GM12878 (cell line): ENCODE measurements at places on chromosomes 4 and X. TPM values are rescaled to one million over a fixed set of nuclear protein-coding genes. Genes with fewer than 3 reads are reported as not detected.

The UVSSA gene
- polyA plus RNA-seq = 2.3 and 3.4 TPM in 2 replicates

The MND1 gene
- polyA plus RNA-seq = 49.7 and 55.0 TPM in 2 replicates

DNA sequence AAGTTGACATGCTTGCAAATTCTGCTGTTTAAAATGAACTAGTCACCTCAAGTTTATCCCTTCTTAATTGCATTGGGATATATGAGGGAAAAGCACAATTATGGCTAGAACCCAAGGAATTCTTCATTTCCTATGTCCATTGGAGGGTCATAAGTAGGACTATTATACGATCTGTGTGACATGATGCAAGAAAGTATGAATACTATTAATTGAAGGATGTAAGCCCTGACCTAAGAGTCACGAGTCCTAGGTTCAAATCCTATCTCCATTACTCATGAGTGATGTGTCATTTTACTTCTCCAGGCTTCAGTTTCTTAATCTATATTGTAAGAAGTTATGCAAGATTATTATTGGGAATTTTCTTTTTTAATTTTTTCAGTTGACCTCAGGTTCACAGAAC, 542.9 kb upstream of the GRIA3 start:
- no peak for DNase-seq

The LGI2 gene
- not detected in 2 replicates for polyA plus RNA-seq

The SMIM10 gene
- not detected in 2 replicates for polyA plus RNA-seq
